ENCODE measurements at places on chromosomes 11 and 22.

DNA sequence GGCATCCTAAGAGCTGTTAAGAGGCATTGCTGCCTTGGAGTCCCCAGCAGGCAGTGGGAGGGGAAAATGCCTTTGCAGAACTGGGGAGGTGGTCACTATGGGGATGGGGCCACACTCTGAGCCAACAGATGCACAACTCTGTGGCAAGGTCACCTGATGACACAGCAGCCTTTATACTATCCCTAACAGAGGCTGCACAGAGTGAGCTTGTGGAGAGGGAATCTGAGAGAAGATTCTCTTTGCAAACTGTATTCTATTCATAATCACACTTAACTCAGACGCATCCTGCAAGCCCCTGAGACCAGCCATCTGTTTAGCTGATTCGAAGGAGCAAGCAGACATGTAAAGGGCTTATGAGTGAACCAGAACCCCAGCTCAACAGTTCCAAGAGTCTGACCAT is 49.0 kb upstream of the TTC12 start:
- no peak for DNase-seq

GRCh38 chr11:69774354-69775162 is 583 bp downstream of the FGF4 start:
- DNase-seq, result no peak

DNA sequence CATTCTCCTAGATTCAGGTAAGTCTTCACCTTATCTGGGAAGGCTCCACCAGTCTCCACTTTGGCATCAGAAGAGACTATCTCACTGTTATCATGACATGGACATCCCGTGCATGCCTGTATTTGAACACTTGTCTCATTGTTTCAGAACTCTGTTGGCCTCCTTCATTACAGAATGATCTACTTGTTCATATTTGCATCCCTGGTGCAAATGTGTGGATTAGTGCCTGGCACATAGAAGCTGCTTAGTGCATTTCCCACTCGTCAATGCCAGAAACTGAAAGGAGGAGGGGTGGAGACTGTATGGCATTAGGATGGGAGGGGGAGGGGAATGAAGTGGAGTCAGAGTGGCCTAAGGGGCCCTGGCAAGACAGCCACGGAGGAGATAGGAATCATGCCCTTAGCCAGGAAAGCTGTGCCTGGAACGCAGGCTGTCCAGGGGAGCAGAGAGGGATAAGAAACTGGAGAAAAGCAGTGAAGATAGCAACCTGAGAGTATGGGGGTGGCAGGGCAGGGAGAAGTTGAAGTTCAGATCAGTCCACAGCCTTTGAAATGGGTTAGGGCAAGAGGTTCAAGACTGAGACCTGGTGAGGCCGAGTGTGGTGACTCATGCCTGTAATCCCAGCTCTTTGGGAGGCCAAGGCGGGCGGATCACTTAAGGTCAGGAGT is 53.8 kb upstream of the CAPRIN1 start:
- peak; percentile 16 for DNase-seq

DNA sequence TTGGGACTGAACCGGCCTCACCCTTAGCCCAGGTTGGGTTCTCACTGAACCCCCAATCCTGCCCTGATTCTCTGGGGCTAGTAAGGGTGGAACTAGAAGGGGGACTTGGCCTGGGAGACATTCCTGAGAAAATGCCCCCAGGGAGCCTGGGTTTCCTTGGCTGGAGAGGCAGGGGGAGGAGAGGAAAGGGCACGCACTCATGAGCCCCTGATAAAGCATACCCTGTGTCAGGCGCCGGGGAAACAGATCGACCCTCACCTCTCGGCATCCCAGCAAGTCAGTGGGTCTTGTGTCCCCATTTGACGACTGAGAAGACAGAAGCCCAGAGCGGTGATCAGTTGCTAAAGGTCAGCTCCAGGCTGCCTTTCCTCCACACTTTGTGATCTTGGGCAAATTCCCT is 47.7 kb upstream of the RTL6 start:
- no peak for DNase-seq

GRCh38 chr11:111554532-111554931 is 14.0 kb downstream of the LAYN start:
- no peak for DNase-seq

- peak; percentile 58 for DNase-seq
Measured at GRCh38 chr11:120801801-120802689, 221.9 kb upstream of the TBCEL start.
